ENCODE measurements at places on chromosomes 1 and 21. TPM values are rescaled to one million over a fixed set of nuclear protein-coding genes. Genes with fewer than 3 reads are reported as not detected.

- DNase-seq: no peak
Observed at GRCh38 chr1:89578151-89578550, 53.5 kb downstream of the LRRC8B start.

- no peak for DNase-seq
Observed at GRCh38 chr1:39508857-39509305, 17.4 kb downstream of the BMP8A start.

DNA sequence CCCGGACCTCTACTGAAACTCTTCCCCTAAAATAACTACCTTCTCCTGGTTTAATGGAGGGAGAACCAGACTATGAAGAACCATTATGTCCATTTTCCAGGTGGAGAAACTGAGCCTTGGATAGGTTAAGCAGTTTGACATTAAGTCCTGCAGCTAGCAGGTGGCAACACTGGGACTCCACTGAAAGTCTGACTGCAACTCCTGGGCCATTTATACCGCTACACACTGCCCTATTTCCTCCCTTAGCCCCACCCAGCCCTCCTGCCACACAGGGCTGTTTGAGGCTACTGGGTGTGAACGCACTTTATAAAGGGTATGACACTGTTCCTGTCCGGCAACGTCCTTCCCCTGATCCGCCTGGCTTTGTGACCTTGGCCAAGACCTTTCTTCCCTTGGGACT, 511 bp upstream of the INPP5B start:
- DNase-seq: no peak

Gene NPL
- total RNA-seq: 2.4 TPM

DNA sequence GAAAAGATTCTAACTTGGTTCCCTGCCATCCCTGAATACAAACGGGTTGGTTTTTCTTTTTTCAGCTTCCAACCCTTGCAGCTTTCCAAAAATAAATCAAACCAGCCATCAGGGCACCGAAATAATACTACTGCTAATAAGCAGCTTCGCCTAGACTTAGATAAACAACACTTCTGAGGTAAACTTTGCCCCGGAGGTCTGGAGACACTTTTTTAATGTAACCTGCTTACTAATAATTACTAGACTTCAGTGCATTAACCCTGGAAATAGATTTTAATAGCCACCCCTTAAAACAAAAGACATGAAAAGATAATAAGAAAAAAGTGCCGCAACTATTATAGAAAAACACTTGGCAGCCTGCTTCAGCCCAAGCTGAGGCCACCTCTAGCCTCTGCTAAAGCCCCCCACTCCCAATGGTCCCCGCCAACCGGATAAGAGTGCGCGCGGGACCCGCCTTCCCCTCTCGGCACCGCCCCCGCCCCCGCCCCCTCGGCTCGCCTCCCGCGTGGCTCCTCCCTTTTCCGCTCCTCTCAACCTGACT, 405 bp upstream of the GADD45A start:
- no peak for DNase-seq

DNA sequence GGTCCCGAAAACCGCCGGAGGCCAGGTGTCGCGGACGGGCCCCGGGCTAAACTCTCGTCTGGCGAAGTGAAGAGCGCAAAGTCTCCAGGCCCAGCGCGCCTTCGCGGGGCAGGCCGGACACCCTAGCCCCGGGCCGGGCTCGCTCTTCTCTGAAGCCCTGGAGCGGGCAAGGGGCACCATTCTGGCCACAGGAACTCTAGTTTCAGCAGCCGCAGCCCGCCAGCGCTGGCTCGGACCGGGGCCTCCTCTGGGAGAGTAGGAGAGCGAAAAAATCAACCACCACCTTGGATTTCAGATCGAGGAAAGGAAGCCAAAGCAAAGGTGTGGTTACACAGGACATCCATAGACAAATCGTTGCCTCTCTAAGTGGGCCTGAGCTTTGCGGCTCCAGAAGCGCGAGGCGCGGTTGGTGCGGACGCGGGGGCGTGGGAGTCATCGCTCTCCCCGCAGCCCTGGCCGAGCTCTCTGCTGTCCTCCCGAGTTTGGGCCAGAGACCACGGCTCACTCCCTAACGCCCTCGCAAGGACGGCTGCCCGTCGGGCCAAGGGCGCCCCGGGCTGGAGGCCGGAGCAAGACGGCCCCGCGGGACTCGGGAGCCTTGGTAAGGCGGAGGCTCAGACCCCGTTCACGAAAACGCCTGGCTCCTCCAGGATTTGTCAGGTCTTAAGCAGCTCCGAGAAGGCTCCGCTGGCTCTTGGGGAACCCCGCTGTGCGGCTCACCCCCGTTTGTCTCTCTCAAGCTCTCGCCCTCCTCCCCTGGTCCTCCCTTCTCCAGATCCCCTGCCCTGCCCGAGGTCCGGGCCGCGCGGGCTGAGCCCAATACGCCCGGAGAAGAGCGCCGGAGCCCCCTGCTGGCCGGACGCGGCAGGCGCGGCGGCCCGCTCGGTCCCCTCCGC, 132.9 kb upstream of the DPYD start:
- DNase-seq: peak; percentile 80

DNA sequence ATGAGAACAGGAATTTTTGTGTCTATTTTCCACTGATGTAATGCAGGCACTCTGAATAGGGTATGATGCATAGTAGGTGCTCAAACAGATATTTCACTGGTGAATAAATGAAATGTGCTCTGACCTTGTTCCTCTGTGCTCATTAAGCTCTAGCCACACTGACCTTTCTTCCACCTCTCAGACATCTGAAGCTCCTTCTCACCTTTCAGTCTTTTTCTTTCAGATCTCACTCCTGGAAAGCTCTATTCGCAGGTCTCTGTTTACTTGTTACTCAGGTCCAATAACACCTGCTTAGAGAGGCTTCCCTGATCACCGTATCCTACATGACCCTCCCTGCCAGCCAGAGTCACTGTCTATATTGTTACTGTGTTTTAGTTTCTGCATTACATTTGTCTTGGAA, 59.2 kb upstream of the IVNS1ABP start:
- DNase-seq: no peak

Gene SYT11
- total RNA-seq: 6.3 TPM

DNA sequence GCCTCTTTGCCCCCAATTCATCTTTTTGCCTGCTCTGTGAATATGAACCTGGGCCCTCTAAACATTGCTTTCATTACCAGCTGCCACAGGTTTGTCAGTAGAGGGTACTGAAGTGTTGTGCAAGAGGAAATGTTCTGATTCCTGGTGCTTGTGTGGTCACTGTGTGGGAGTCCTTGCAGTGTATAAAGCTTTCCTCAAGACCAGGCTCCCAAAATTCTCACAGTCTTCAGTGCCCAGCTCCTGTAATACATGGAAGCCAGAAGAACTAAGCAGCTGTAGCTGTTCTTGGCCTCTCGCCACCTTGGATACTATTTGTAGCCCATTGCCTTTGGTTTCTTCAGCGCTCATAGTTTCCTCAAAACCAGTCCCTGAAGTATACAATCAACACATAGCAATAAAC, 1046.2 kb downstream of the BRINP3 start:
- no peak for DNase-seq

DNA sequence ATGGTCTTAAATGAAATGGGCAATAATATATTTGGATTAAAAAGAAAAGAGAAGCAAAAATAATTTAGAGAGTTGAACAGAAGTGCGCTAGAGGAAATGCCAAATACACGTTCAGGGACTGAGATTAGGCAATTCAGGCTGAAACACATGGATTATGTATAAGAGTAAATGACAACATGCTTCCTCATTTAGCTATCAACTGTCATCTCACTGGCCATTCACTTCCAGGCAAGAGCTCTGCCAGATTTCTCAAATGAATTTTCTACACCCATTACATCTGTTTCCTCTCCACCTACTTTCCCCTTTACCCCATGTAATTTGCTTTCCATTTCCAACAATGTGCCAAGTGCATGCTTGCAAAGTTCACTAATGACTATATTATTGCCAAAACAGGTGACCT, 582.4 kb downstream of the LTN1 start:
- DNase-seq: no peak

- DNase-seq: peak; percentile 52
Observed at GRCh38 chr1:16012590-16013219, 5.1 kb downstream of the HSPB7 start.

DNA sequence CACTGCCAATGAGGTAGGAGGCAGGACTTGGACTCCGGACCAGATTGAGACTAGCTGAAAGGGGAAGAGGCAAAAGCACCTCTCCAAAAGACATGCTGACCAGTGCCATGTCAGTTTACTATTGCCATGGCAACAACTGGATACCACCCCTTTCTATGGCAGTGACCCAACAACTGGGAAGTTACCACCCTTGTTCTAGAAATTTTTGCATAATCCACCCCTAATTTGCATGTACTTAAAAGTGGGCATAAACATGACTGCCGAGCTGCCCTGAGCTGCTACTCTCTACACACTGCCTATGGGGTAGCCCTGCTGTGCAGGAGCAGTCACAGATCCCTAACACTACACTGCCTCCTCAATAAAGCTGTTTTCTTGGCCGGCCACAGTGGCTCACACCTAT, 19.0 kb upstream of the SLC6A9 start:
- DNase-seq: no peak

DNA sequence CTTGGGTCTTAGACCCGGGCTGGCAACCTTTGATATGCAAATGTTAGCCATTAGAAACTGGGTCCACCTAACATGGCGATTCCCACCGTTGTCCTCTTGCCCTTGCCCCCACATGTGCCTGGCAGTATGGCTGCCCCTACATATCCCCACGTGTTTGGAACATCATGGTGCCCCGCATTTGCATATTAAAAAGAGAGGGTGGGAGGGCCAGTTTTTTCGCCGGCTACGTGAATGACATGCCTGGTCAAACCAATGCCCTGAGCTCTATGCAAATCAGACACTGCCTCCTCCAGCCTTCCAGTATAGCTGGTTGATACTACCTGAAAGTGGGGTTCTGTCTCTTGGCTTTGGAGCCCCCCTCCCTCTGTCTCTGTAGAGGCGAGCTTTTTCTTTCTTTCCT, 133.0 kb downstream of the CDC42BPA start:
- DNase-seq: no peak

DNA sequence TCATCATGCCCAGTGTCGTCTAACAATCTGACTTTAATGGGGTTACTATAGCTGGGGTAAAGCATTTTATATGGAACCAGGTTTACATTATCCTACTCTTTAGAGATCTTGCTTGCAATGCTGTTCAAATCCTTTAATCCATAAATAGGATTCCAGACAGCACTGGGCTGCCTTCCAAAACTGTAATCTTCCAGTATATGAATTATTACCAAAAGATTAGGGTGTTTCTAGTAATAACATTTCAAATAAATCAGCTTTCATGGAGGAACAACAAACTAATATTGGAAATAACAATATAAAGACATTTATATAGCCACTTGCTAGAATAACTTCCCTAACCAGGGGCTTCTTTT, 88.6 kb upstream of the PLXNA2 start:
- no peak for DNase-seq

GRCh38 chr1:154839691-154840090, 30.4 kb downstream of the KCNN3 start:
- no peak for DNase-seq

Gene OR2M3
- not detected for total RNA-seq

- DNase-seq: peak; percentile 77
Observed at GRCh38 chr1:32240140-32240951, 6.7 kb upstream of the FAM167B start.

GRCh38 chr21:24208562-24209260, 1398.6 kb downstream of the MRPL39 start:
- DNase-seq: no peak

Gene PUSL1
- total RNA-seq: 27.3 TPM

DNA sequence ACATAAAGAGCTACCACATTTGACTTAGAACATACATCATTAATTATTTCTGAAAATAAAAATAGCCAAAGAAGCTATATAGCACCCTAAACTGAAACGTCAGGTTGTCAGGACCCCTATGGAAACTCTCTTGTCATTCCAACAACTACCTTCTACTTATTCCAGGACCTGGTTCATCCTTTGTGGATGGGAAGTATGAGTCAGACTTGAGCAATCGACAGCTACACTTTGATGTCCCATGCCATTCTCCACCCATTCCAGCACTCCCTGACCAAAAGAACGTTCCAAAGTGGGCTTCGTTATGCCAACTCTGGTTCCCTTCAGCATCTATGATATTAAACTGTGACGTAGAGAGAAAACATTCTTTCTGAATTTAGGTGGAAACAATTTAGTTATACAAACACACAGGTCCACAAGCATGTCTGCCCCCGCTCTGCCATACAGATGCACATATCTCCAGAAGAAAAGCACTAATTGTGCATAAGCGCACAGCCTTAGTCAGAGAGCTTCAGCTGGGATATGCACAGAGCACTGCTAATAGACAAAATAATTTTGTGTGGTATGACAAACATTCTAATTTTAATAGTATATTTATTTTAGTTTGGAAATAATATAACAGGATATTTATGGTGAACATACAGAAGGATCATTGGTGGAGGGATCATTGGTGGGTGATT, 723.1 kb upstream of the B3GALT2 start:
- DNase-seq: no peak

Gene IBA57
- total RNA-seq: 2.3 TPM

DNA sequence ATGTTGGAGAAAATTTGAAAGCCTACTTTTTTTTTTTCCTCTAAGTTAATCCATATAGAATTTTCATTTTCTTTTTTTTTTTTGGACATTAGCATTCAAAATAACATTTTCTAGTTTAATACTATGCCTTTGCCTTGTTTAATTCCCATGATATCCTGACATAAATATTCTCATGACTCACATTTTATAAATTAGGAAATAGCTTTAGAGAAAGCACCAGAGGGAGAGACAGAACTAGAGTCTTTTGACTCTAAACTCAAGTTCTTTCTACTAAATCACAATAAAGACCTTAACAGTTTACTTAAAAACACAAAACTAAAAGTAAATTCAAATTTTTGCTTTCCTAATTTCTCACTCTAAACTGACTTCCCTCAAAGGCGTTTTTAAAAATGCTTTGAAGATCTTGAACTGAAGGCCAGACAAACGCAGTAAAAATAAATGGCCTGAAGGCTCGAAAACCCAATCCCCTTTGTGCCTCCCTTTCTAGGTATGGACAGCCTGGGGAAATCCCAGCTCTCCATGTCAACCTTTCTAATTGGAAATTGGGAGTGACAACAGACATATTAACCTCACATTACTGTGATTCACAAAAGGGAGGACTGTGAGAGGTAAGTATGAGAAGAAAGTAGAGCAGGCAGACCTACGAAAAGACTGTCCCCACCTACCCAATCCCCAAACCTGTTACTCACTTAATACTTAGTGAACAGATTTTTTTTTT, 104.6 kb downstream of the ENAH start:
- DNase-seq: no peak

DNA sequence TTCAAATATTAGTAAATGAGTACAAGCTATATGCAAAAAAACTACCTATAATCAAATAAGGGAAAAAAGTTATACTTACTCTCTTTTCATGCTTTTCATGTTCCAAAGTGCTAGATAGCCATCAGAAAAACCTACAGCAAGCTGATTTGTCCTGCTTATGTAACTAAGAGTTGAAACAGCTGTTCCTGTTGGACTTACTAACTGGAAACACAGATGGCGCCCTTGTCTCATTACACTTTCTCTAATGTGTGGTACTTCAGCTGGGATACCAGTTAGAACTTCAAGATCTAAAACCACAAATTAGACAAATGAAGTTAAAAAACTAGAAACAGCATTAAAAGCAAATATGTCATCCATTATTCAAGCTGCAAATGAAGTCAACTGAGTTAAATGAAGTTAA, 24.3 kb downstream of the AHCTF1 start:
- peak; percentile 13 for DNase-seq

- no peak for DNase-seq
Observed at GRCh38 chr1:115303364-115303763, 34.7 kb downstream of the NGF start.

Gene TGFBR3
- total RNA-seq: 15.2 TPM

Gene SH2D2A
- total RNA-seq: not detected

Gene BSND
- total RNA-seq: not detected

GRCh38 chr1:173422456-173422976, 54.6 kb upstream of the PRDX6 start:
- no peak for DNase-seq
